ENCODE measurements at places on chromosomes 16 and 17.
A peak's percentile ranks its signal among the peaks of the same experiment; 100 is the strongest.

- DNase-seq = no peak
These were observed 6.5 kb downstream of the ABHD15 start for GRCh38 chr17:29560316-29560715.

GRCh38 chr17:17725752-17726457 lies 44.6 kb downstream of the RAI1 start:
- DNase-seq = no peak

DNA sequence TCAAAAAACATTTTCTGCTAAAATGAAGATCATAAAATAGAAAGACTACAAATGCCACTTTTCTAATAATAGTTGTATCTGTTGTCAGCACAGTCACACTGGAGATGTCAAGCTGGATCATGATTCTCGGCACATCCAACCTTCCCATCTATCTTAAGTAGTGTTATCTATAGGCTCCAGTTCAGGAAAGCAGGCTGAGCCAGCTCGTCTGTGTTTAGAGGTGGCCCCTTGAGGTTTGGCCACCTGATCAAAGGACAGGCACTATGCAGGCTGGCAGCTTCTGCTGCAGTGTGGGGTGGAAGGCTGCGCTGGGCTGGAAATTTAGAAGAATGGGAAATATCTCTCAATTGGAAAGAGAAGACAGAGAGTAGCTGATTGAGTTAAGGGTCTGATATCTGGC lies 32.4 kb downstream of the SMYD4 start:
- DNase-seq = no peak

DNA sequence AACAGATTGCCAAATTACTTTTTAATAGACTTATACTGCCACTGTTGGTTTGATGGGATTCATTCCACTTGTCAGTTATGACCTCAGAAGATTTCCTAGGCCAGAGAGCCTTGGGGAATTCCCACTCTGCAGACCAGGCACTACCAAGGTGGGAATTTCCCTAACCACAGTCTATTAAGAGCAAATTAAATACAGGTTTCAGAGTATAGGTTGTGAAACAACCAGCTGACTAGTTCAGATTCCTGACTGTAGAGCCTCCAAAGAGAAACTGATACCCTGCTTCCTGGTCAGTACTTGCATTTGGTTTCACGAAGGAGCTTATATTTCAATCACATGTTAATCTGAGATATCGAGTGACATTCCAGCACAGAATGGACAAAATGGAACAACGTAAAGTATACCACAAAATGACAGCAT lies 186.5 kb downstream of the STX8 start:
- DNase-seq = peak; percentile 94

DNA sequence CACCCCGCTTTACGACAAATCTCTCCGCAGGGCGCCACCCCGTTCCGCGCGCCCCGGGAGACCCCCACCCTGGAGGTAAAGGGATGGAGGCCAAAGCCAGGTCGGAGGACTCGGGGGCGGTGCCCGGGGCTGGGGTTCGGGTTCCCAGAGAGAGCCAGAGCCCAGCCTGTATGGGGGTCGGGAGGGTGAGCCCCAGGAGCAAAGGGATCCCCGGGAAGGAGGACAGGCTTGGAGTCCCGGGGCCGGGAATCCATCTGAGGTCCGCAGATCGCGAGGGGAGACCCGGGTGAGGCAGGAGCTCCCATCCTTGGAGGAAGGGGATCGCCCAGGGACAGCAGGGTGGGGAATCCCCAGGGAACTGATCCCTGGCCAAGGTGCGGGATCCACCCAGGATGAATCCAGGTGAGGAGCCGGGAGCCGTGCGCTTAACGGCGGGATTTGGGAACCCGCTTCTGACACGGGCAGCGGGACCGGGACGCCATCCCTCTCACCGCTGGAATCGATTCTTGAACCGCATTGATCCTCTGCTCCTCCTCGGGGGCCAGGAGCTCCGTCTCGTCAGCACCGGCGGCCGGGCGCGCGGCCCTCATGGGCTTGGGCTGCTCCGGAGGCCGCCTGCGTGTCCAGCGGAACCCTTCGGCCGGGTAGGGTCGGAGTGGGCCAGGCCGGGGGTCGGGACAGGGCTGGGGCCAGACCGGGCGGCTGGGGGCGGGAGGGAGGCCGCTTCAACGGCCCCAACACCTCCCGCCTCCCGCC lies at the start of gene MMD:
Gene MMD (minus strand): TSS at position 657 of the 756 bp plus-strand sequence. CDS start 140 bp downstream, at position 517.
- no peak for DNase-seq

DNA sequence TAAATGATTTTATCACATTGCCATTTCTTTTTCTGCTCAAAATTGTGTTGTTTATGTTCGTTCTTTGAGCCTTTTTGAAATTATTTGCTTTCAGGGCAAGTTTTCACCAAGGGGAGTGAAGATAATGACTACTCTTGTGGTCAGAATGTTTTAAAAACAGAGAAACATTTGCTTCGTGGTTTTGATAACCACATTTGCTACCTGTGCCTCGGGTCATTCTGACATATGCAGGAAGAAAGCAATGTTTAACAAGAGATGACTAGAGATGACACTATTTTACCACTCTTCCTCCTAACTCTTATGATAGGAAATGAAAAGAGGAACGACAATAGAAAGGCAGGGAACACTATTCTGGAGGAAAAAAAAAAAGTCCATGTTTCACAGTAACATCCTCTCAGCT lies 1496.5 kb upstream of the GOT2 start:
- DNase-seq = peak; percentile 1

DNA sequence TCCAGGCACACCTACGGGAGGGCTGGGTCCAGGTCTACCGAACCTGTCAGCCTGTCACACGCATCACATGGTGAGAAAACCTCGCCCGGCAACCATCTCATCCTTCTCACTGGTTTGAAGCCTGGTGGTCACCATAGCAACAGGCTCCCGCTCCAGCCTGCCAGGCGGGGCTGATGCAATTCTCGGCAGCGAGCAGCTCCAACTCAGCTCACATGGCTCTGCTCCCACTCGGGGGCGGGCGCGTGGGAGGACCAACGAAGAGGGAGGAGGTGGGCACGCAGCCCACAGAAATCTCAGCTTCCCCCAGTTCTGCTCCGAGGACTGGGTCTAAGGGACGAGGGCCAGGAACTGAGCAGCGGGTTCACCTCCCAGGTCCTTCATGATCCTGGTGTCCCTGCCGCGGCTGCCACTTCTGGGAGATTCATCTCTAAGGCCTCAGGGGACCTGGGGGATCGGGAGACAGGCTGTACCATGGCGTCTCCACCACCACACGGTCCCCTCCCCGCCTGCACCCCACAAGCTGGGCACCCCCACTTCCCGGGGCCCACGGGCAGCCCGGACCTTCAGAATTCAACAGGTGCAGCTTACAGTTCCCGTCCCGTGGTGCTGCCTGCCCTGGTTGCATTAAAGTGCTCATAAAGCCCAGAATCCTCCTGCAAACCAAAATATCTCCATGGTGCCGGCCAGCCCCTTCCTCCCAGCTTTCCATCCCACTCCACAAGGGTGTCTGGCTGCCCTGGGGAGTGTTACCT lies 25.8 kb downstream of the ABR start:
- DNase-seq = peak; percentile 87

DNA sequence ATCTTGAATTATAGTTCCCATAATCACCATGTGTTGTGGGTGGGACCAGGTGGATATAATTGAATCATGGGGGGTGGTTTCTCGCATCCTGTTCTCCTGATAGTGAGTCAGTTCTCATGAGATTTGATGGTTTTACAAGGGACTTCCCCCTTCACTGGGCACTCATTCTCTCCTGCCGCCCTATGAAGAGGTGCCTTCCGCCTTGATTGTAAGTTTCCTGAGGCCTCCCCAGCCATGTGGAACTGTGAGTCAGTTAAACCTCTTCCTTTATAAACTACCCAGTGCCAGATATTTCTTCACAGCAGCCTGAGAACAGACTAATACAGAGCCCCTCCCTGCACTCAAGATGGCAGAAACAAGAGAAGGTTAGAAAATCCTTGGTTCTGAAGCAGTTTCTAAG lies 26.4 kb downstream of the LDAF1 start:
- DNase-seq = no peak

- DNase-seq = peak; percentile 31
These were observed 827 bp downstream of the CDK10 start for GRCh38 chr16:89687092-89687940.

DNA sequence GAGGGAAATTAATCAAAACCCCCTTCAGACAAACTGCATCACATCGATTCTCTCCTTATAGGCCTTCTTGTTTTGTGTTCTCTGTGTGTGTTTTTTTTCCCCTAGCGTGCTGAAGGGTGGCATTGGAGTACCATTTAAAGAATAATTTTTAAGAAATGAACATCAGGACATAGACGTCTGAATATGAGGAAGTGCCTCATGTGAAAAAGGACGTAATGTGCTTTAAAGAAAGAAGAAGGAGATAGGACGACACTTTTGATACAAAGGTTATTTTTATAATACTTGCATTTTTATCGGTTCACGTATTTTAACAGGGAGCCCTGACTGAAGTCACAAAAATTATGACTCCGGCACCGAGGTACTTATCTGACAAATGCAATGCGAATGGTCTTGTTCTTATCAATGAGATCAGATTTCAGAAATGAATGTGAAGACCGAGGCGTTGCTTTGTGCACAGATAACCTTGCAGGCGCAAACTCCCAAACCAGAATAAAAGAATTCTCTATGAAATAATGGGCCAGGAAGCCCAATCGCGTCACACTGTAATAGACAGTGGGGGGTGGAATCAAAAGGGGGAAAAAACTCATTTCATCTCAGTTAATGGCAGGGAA lies 606.3 kb downstream of the MAF start:
- no peak for DNase-seq

DNA sequence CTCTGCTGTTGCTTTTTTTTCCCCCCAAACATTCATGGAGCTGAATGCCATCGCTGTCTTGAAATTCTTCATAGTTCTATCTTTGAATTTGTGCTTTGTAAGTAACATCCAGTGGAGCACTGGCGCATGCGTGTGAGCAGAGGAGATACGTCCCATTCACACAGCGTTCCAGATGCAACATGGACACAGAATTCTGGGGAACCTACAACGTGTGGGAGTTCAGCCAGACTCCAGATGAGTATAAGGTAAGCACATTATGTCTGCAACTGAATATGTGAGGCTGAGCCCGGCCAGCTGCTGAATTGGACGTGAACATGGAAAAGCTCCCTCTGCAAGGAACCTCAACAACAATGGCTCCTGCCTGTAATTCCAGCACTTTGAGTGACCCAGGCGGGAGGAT lies 4.3 kb upstream of the ATP1B2 start:
- no peak for DNase-seq

DNA sequence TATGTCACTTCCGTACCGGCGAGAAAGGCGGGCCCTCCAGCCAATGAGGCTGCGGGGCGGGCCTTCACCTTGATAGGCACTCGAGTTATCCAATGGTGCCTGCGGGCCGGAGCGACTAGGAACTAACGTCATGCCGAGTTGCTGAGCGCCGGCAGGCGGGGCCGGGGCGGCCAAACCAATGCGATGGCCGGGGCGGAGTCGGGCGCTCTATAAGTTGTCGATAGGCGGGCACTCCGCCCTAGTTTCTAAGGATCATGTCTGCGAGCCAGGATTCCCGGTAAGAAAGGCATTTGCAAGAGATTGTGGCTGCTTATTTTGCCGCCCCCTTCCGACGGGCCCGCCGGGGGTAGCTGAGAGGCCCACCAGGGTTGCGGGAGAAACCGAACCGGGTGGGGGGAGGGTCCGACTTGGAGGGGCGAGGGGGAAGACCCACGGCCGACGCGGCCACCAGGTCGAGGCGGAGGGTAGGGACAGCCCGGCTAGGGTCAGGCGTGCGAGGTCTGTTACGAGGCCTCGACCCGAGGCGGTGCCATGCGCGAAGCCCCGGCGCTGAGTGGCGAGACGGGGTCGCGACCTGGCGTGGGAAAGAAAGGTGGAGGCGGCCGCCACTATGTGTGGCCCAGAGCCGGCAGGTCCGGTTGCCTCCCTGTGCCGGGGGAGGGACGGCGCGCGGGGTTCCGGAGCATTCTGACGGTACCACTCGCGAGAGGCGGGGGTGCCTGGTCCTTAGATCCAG lies 6.7 kb upstream of the CD68 start:
- DNase-seq = peak; percentile 100

DNA sequence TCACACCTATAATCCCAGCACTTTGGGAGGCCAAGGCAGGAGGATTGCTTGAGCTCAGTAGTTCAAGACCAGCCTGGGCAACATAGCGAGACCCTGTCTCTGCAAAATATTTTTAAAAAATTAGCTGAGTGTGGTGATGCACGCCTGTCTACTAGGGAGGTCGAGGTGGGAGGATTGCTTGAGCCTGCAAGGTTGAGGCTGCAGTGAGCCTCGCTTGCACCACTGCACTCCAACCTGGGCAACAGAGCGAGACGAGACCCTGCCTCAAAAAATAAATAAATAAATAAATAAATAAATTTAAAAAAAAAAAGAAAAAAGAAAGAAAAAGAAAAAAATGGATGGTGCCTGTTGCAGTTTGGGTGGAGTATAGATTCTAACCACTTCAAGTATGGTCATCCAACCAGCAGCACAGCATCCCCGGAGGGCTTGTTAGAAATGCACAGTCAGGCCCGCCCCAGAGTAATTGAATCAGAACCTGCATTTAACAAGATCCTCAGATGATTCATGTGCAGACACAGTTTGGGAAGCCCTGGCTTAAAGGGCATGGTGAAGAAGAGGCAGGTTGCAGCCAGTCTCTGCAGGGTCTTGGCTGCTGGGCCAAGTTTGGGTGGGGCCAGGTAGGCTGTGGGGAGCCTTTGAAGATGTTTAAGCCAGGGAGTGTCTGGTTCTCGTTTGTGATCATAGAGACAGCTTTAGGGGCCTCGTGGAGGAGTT lies 40.8 kb downstream of the MRC2 start:
- no peak for DNase-seq

DNA sequence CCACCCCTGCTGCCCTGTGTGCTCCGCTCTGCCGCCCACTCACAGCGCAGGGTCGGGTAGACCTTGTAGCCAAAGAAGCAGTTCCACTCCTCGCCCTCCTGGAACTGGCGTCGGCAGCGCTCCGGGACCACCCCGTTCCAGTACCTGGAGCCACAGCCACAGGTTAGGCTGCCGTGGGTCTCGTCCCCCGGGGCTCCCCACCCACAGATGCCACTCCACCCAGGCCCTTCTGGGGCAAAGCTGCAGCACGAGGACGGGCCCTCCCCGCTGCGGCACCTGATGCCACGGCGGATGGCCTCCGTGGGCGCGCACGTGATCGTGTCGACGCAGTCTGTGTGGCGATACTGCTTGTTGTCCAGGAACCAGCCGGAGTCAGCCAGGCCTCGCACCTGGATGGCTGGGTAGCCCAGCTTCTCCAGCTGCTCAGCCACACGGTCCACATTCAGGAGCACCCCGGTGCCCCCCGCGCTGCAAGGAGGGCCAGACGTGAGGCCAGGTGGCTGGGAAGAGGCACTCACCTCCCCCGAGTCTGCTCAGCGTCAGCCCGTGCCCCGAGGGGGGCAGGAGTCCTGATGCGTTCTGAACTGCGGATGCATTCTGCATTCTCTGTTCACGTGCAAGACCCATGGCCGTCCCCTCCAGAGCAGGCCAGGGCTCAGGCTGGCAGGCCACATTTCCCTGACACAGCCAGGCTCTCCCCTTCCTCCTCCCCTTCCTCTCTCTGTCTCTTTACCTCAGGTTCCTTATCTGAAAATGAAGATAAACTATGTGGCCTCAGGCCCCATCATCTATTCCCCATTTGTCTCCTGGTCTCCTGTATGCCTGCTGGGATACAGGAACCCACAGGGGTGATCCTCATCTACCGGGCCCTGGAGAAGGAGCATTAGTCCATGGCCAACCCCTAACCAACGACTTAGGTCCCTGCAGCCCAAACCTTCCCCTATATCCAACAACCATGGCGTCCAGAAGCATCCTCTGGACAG lies 4.1 kb downstream of the NOTUM start:
- no peak for DNase-seq
